ENCODE measurements at places on chromosomes 7 and 10. TPM values are rescaled to one million over a fixed set of nuclear protein-coding genes. Genes with fewer than 3 reads are reported as not detected.

DNA sequence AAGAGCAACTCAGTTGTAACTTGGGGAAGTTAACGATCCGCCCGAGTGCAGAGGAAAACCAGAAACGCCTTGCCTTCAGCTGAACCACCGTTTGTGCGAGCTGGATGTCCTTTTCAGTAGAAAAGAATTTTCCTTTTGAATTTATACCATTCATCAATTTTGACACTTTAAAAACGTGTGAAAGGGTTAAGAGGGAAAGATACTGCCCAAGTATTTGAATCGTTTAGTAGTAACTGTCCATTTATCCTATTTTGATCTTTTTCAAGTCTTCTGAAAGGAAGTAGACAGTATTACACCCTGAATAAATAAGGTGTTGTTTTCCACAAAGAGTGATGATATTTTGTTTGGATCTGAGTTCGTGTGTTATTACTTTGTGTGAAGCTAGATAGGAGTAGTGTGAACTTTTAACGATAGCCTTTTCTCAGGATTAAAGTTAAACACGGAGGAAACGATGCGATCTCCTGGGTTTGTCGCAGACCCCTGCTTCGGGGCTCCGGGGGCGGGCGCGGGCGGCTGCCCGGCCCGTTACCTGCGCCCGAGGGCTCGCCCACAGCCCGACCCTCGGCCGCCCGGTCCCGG lies 830 bp upstream of the BMI1 start:
- DNase-seq = peak; percentile 33

DNA sequence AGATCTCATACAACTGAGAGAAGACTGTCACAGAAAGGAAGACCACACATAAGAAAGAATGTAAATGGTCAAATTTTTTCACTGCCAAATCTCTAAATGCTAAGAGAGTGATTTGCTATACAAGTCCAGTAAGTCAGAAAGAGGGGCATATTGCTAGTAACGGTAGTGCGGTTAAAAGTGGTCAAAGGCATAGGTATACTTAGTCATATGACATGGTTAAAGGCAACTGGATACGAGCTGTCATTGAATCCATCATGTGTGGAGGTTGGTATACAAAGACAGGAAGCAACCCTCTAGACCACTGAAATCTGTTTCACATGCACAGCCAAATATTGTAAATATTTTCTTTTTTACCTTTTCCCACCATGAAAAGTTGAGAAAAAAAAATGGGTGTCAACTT lies 4.8 kb downstream of the INHBA start:
- DNase-seq = no peak

GRCh38 chr7:137834552-137834951 lies 12.2 kb downstream of the DGKI start:
- no peak for DNase-seq

GRCh38 chr7:90957883-90958282 lies 306.4 kb upstream of the FZD1 start:
- DNase-seq = no peak

DNA sequence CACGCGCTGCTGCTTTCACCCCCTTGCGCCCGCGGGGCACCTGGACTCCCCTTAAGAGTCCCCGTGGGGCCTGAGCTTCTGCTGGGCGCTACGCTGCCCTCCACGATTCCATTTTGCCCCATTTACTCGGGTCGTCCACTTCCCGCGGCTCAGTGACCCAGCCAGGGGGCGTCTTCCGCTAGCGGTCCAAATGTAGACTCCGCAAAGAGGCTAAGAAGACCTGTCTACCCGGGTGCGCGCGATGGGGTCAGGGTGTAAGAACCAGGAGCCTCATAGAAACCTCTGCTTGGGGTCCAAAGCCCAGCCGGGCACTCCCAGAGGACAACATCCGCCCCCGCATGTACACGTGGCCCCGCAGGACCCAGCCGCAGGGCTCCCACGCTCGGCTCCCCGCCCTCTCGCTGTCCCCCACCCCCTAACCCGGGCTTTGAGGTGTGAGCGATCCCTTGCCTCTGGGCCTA lies 5.2 kb upstream of the HMX2 start:
- DNase-seq = no peak

DNA sequence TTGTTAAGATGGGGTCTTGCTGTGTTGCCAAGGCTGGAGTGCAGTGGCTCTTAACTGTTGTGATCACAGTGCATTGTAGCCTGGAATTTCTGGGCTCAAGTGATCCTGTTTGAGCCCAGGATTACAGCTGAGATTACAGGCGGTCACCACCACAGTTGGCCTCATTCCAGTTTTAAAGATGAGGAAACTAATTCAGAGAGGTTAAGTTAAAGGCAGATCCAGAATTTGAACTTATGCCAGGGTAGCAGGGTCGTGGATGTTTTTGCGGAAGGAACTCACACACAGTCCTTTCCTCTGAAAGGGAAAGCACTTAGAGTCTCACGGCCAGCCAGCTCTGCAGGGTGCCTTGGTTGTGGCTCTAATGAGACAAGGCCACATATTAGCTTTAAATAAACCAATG lies 84.7 kb downstream of the MMRN2 start:
- DNase-seq = no peak

- no peak for DNase-seq
Measured at GRCh38 chr10:49744091-49744685, 17.9 kb downstream of the OGDHL start.

- DNase-seq = no peak
Measured at GRCh38 chr10:88996927-88997326, 6.3 kb downstream of the FAS start.

GRCh38 chr10:102815790-102816549 lies 21.2 kb downstream of the CYP17A1 start:
- DNase-seq = peak; percentile 80

GRCh38 chr10:126776168-126776567 lies 105.7 kb upstream of the C10orf90 start:
- no peak for DNase-seq

DNA sequence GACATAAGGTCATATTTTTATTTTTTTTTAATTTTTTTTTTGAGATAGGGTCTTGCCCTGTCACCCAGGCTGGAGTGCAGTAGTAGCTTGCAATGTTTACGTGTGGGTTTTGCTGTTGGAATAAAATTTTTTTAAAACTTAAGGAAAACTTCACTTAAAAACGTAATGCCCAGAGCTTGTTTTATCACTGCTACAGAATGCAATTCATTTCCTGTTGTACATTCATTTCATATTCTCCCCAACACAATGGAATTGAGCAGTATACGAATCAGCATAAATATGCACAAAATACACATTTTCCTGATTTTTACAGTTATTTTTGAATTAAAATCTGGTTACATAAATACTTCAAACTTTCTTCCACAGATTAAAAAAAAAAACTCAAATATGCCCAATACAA lies 40.3 kb downstream of the RSU1 start:
- no peak for DNase-seq

DNA sequence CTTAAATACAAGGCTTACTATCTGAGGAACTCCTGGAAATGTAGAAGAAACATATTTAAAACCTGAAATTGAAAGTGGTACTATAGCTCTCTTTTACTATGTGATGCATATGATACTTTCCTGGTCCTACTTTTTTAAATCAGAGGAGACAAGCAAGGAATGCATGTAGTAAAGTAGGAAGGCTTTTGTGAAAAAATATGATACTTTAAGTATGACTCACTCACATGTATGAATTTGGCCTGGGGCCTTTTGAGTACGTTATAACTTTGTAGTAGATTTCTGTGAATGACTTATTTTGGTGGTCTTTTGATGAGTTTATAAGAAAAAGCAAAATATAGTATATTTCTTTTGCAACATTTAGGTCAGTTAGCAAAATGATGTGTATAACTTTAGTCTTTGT lies 53.8 kb downstream of the TAX1BP1 start:
- no peak for DNase-seq

- DNase-seq = no peak
Measured at GRCh38 chr7:33832271-33832721, 73.0 kb upstream of the BMPER start.

DNA sequence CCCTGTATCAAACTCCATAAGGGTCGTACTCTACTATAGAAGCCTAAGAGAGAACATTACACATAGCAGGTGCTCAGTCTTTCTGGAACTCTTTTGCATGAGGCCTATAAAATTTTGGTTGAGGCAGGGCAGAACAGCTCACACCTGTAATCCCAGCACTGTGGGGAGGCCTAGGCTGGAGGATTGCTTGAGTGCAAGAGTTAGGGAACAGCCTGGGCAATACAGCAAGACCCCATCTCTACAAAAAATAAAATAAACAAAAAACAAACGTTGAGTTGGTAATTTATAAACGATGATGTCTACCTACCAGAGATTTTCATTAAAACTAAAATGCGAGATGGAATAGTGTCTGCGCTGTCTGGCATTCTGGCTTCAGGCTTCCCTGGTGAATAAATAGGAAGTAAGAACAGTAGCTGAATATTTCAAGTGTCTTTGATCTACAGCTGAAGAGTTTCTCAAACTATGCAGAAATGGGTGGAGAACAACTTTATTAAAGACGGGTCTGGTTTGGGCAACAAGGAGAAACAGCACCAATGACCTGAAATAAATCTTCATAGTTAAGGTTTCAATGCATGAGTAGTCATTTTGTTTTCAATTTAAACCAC lies 774 bp downstream of the PON2 start:
- no peak for DNase-seq

DNA sequence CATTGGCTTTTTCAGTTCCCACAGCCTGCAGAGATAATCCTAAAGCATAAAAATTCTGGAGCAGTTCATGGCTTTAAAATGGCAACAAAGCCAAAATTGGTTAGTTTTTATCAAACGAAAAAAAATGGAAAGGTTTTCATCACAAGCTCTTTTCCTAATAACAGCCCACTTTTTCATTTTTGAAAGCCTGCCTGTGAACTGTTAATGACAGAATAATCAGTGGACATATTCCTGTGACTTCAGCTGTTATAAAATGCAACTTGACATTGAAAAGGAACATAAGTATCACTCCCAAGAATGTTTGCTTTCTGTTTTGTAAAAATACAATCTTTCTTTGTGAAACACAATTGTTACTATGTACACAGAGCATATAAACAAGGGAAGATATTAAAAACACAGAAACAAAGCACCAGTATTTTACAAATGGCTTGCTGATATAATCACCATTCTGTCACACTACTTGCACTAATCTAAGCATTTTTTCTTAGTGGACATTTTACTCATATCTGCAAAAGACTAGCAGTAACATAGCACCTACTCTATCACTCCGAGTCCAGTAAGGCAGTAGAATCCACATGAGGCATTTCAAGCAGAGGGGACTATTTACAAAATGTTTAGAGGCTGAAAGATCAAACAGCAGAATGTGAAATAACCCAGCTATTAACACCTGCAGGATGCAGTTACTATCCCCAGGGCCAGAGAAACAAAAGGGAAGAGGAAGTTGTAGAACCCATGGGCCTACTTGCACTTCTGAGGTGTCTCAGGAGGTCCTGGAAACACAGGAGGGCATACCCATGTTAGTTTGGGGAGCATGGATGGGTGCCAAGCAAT lies 26.4 kb downstream of the MACC1 start:
- DNase-seq = no peak

- DNase-seq = no peak
Measured at GRCh38 chr10:844552-844951, 87.0 kb downstream of the LARP4B start.

- DNase-seq = no peak
Measured at GRCh38 chr7:29265208-29265923, 70.8 kb downstream of the CHN2 start.

DNA sequence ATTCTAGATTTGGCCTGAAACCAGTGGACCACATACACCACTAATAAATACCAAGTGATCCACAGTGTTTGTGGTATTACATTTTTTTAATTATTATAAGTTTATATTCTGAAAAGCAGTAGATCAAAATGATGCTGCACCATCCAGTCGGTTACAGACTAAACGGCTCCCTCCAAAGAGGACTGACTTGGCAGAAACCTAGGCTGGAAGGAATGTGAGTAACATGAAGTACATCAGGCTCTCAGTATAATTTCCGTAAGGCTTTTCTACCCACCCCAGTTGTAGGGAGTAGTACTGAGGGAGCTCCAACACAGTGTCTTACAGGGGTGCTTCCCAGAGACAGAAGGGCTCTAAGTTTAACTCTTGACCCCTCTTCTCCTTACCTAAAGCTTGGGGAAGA lies 119.5 kb downstream of the TRRAP start:
- no peak for DNase-seq

DNA sequence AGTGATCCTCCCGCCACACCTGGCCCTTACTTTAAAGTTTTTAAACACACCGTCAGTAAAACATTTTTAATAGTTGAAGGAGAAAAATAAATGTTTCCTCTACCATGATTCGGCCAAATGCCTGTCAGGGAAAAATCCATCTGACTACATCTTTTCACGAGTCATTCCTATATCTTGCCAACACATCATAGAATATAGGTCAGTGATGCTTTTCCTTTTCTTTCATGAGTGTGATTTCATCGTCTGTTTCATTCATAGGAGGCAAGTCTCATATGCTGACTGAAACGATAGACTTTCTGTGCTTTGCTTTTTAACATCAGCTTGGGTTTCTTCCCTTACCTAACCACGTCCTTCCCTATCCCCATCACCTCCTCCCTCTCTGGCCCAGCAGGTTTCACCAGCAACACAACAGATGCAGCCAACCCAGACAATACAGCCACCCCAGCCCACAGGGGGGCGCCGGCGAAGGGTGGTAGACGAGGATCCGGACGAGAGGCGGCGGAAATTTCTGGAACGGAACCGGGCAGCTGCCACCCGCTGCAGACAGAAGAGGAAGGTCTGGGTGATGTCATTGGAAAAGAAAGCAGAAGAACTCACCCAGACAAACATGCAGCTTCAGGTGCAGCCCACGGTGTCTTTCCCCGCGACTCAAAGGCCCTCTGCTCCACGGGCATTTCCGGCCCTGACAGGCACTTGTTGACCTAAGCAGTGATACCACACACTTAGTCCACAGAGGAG lies 149.2 kb downstream of the TRIL start:
- DNase-seq = peak; percentile 79

DNA sequence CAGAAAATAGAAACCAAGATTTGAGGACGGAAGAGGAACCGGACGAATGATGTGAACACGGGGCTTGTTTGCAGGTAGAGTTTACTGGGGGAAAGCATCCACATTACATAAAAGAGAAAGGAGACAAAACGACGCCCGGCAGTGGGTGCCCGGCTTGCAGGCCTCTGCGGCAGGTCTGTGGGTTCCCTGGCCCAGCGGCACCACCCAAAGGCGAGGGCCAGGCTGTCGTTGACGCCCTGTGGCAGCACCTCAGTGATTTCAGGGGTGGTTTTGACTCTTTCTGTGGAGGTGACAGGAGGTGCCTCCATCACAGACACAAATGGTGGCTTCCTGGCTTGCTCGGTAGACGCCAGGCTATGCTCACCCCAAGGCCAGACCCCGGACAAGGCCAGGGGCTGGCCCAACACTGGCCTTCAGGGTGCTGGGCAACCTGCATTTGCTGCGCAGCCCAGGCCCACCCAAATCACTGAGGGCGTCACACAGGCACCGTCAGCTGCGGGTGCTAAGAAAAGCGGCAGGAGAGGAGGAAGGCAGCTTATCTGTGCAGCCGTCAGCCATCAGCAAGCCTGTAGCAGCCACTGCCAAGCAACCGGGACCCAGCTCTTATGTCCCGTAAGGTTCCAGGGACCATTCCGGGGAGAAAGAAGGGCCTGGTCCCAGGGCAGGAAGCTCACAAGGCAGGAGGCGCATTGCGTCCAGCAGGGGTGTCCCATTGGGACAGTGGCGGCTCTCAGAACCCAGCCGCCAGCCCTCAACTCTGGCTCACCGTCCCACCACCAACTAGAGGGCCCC lies 230.3 kb downstream of the PTPRN2 start:
- DNase-seq = peak; percentile 59

The SEMA3D gene
- total RNA-seq = 1.7 TPM

The ADAM8 gene
- 93.2 TPM for total RNA-seq

The CCL24 gene
- not detected for total RNA-seq

The ADGRA1 gene
- 0.30 TPM for total RNA-seq

The LIPF gene
- total RNA-seq = not detected

The CYP2C19 gene
- not detected for total RNA-seq

The KLF6 gene
- 209 TPM for total RNA-seq

The VWDE gene
- 1.1 TPM for total RNA-seq

The SAMD9 gene
- 18.6 TPM for total RNA-seq

Data from upper lobe of left lung (tissue), 6 donors.